ENCODE measurements at places on chromosomes 4 and X.

- no peak for DNase-seq
These were observed 3.0 kb downstream of the ATP8A1 start for GRCh38 chr4:42653626-42654560.

GRCh38 chr4:1321486-1321885 is 25.5 kb upstream of the UVSSA start:
- no peak for DNase-seq

DNA sequence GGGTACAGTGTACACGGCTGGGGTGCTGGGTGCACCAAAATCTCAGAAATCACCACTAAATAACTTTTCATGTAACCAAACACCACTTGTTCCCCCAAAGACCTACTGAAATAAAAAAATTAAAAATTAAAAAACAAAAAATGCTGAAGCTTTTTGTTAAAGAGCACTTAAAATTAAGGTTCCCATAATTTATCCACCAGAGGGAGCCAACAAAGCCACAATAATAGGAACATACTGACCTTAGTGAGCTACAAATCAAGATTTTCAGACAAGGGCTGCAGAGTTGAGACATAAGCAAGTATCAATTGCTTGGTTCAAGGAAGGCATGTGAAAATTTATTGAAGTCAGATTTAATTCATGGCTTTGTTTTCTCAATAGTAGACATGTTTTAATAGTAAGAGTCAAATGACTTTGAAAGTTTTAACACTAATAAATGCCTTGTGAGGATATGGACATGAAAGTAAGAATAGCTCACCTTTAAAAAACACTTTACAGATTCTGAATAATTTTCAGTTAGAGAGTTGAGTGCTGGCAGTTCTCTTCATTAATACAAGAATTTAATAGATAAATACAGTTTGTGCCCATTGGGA is 43.0 kb upstream of the SCOC start:
- no peak for DNase-seq

DNA sequence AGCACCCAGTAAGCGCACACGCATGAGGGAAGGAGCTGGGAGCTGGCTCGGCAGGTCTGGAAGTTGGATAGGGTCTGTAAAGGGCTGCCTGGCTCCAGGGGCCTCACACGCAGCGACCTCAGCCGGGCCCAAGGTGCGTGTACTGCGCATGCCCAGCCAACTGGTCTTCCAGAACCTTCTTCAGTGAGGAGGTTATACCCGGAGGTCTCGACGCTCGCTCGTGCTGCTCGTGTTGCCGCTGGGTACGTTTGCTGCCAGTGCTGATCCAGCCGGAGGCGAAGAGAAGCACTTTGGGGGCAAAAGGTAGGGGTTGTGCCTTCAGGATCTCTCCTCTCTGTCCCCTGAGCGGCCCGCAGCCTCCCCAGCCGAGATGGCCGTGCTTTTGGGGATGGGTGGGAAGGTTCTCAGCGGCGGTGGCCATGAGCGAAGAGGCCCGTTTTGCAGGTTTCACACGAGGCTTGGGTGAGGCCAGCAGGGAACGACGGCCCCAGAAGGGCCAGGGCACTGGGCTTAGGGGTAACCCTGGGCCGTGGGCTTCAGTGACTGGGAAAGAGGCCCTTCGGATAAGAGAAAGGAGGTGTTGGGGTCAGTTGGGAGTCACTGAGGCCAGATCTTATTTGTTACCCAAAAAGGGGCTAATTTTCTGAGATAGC is 3.8 kb upstream of the CXCL9 start:
- DNase-seq: no peak

DNA sequence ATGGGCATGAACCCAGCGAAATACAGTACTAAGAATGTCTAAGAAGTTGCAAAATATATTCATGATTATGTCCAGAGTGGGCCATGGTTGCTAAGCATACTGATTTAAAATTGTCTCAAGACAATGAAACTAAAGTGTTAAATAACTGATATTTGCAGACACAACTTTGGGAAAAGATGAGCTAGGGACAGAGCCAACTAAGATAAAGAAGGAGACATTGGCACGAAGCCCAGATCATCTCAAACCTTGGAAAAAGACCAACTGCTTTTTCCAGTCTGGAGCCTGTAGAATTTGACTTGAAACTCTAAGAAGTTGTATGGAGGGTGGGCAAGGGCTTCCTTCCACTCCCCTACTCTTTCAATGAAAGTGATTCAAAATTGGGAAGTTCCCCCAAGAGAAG is 108.5 kb upstream of the GLRA2 start:
- no peak for DNase-seq

- DNase-seq: no peak
These were observed 49.2 kb downstream of the SEL1L3 start for GRCh38 chr4:25813448-25814106.

GRCh38 chr4:80360900-80361299 is 25.4 kb downstream of the CFAP299 start:
- no peak for DNase-seq

- DNase-seq: no peak
These were observed 23.6 kb upstream of the YTHDC1 start for GRCh38 chr4:68373513-68373912.

DNA sequence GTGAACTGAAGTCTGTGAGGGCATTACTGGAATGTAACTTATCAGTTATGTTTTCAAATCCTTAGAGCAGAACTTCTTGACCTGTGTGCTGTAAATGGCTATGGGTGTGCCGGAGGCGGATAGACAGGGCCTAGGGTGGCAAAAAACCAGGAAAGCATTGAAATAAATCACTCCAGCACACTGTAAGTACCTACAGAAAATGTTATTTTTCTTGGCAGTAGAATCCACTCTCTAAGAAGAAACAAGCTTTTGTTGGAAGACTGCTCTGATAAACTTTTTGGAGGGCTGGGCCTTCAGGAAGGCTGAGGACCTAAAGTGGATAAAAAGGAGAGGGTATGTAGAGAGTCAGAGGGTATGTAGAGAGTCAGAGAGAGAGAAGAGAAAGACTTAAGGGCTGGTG is 14.9 kb downstream of the CPE start:
- DNase-seq: no peak

DNA sequence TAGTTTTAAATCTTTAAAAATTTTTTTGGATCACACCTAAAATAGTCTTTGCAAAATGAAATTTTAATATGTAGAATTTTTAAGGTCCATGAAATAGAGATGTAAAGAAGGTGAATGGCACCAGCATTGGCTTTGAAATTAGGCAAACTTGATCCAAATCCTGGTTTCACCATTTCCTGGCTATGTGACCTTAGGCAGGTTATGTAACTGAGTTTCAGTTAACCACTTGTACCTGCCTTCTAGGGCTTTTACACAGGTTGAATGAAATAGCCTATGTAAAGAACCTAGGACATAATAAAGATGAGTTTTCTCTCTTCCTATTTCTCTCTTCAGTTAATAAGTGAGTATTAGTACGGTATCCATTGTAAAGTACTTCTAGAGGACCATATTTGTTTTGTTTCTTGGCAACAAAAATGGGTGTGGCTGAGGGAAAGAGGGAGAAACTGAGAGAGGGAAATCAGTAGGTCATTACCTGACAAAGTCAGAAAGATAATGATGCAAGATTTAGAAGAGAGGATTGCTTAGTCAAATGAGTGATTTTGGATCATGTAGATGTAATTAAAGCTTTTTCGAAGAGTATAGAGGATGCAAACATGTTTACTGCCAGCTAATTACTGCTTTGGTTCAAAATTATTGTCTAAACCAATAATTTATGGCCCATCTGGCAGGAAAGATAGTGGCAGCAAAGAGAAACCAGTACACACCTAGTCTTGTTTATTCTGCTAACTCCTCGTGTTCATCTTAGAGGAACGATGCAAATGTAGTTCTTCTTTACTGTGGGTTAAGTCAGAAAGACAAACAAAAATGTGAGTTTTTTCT is 81.9 kb downstream of the PDLIM5 start:
- DNase-seq: no peak

GRCh38 chrX:153209347-153209746 is 30.3 kb downstream of the MAGEA1 start:
- no peak for DNase-seq

DNA sequence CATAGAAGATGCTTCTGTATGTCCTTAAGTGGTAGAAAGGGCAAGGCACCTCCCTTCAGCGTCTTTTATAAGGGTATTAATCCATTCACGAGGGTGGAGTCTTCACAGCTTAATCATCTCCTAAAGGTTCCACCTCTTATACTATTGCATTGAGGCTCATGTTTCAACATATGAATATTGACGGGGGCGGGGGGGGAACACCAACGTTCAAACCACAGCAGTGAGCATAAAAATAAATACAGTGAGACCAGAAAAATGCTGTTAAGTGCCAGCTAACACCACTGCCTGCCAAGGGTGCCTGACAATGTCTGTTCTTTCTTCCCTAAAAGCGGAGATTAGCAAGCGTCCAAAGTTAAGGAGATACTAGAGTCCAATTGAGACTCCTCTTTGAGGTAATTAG is 323.3 kb downstream of the STK32B start:
- no peak for DNase-seq

GRCh38 chr4:18445110-18445509 is 423.6 kb upstream of the LCORL start:
- DNase-seq: no peak

- DNase-seq: no peak
These were observed 36.9 kb downstream of the CTBP1 start for GRCh38 chr4:1211891-1212545.

- DNase-seq: no peak
These were observed 76.3 kb downstream of the SYNPO2 start for GRCh38 chr4:118964891-118965411.

DNA sequence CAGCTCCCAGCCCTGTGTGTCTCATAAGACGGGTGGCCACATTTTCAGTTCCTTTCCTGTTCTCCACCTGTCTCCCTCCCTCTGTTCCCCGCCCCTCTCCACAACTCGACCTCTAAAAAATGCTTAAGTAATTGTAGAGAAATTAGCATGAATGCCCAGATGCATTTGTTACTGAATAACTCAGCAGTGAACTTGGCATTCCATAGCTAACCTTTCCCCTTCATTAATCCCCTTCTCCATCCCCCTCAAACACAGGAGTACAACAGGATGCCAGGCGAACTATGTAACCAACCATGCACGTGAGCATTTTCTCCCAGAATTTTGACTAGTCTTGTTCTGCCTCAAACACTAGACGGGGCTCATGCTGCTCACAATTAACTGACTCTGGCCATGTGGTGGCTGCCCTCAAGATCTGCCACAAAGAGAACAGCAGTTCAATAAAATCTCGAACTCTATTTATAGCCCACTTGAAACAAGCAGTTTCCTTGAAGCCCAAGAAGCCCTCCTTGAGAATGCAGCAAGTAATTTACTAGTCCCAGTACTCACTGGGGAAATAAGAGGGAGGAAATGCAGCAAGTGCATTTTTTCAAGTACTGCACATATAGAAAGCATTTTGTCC is 351.2 kb downstream of the ARHGAP24 start:
- peak; percentile 90 for DNase-seq

DNA sequence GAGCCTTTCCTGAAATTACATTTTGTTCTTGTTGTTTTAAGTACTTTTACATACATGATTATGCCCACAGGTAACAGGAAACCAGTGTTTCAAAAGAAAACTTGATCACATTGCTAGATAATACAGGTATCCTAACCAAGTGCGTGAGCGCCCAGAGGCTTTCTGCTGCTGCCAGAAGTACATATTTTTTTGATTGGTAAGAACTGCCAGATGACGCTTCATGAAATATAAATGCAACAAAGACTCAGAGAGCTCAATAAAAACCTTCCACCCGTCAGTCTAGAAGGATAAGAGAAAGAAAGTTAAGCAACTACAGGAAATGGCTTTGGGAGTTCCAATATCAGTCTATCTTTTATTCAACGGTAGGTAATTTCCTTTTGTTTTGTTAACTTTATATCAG is at the start of gene EPGN:
TSS of gene EPGN (plus strand) at position 256 of the 400 bp plus-strand sequence. CDS start at position 320, 64 bp downstream.
- DNase-seq: no peak

GRCh38 chr4:65589331-65589730 is 81.0 kb downstream of the EPHA5 start:
- DNase-seq: no peak

DNA sequence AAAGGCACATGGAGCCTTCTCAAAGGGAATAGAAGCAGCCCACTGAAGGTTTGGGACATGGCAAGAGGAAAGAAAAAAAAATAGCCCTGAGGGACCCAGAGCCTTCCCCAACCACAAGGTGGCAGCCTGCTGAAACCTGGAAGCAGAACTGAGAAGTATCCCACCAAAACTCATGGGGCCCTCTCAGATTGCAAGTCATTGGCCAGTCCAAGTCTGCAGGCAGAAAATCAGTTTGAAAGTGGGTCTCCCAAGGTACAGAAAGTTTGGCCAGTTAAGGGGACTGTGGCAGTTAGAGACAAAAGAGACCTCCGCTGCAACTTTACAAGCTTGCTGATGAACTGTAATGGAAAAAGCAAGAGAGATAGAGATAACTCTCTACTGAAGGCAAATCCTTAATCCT is 155.8 kb downstream of the ANTXR2 start:
- DNase-seq: no peak

- no peak for DNase-seq
These were observed 82.2 kb upstream of the MAGEA10 start for GRCh38 chrX:152220606-152221005.

DNA sequence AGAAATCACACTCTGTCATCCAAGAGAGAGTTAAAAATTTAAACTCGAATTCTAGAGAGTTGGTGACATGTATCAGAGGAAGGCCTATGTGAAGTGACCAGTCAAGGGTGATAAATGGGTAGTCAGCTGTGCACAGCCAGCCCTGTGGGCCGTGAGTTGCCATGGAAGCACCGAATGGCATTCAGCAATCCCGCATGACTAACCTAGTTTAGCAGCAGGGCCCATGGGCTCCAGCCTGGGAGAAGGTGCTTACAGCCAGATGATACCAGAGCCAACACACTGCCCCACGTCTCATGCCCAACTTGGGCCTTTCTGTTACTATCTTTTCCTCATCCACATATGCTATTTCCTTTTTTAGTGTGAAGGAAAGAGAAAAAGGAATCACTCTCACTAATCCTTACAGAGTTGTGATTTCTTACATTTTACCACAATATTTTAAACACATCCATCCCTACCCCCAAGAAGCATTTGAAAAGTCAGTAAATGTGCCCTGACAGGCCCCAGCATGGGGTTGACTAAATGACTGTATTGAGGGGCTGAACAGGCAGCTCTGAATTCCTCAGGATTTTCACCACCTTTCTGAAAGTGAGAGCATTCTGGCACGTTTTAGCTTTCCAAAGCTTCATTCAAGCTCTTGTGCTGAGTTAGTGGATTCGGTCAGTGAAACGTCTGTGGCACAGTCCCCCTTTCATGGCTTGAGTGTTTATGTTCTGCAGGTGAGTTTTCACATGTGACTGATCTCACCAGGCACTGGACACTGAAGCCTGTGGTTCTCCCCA is 104.2 kb downstream of the AFF1 start:
- no peak for DNase-seq

- no peak for DNase-seq
These were observed 643 bp downstream of the SRP72 start for GRCh38 chr4:56468097-56468422.

DNA sequence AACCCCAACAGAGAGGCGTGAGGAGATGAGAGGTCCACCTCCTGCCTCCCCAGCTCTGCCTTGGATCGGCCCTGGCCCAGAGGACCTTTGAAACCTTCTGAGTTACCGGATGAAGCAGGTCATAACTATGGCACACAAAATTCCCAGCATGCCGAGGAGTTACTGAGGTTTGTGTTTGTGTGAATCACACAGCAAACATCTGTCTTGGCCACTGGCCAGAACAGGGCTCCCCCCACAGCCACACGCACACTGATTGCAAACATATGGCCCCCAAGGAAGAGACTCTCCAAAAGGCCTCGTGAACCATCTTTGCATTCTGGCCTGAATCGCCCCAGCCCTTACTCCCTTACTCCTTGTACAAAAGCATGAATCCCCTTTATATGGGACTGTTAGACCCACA is 18.9 kb downstream of the RPS4X start:
- DNase-seq: no peak
